HepG2 (cell line): ENCODE measurements at places on chromosomes 6 and 20. TPM values are rescaled to one million over a fixed set of nuclear protein-coding genes. Genes with fewer than 3 reads are reported as not detected.

IL17A gene
- polyA plus RNA-seq, result not detected in 2 replicates

TTK gene
- 3.8 and 8.6 TPM in 2 replicates for polyA plus RNA-seq

PPP1R14C gene
- polyA plus RNA-seq, result not detected in 2 replicates

SNPH gene
- polyA plus RNA-seq, result not detected in 2 replicates

TREM2 gene
- not detected in 2 replicates for polyA plus RNA-seq

TNXB gene
- polyA plus RNA-seq, result 2.7 and 2.9 TPM in 2 replicates

PRR18 gene
- polyA plus RNA-seq, result 0.01 and 0.04 TPM in 2 replicates

BACH2 gene
- 0.01 TPM in 1 of 2 replicates, not detected in the other for polyA plus RNA-seq

TUBB2A gene
- 106 and 178 TPM in 2 replicates for polyA plus RNA-seq

EYS gene
- 0.04 and 0.29 TPM in 2 replicates for polyA plus RNA-seq

HLA-DMB gene
- polyA plus RNA-seq, result not detected in 2 replicates

EPHA7 gene
- not detected in 2 replicates for polyA plus RNA-seq

BEND3 gene
- 1.4 and 1.9 TPM in 2 replicates for polyA plus RNA-seq

PI3 gene
- not detected in 2 replicates for polyA plus RNA-seq

NR2E1 gene
- polyA plus RNA-seq, result not detected in 2 replicates

SCUBE3 gene
- polyA plus RNA-seq, result not detected in 2 replicates

ADIG gene
- polyA plus RNA-seq, result 0.10 TPM in 1 of 2 replicates, not detected in the other

LY86 gene
- polyA plus RNA-seq, result not detected in 2 replicates

SLC52A3 gene
- polyA plus RNA-seq, result 0.03 TPM in 1 of 2 replicates, not detected in the other

AMD1 gene
- polyA plus RNA-seq, result 77.3 and 108 TPM in 2 replicates

SMOC2 gene
- polyA plus RNA-seq, result not detected in 2 replicates

TMEM74B gene
- polyA plus RNA-seq, result 18.4 and 25.0 TPM in 2 replicates

ADGB gene
- not detected in 2 replicates for polyA plus RNA-seq

SPATA25 gene
- polyA plus RNA-seq, result 4.8 and 8.9 TPM in 2 replicates
